NCI-H2227 treated with DMSO at 0.1 percent for 48 hours (cell line): ENCODE measurements at places on chromosomes 2 and 18.

GRCh38 chr2:28178946-28179345 lies 213.7 kb upstream of the FOSL2 start:
- no peak for DNase-seq

DNA sequence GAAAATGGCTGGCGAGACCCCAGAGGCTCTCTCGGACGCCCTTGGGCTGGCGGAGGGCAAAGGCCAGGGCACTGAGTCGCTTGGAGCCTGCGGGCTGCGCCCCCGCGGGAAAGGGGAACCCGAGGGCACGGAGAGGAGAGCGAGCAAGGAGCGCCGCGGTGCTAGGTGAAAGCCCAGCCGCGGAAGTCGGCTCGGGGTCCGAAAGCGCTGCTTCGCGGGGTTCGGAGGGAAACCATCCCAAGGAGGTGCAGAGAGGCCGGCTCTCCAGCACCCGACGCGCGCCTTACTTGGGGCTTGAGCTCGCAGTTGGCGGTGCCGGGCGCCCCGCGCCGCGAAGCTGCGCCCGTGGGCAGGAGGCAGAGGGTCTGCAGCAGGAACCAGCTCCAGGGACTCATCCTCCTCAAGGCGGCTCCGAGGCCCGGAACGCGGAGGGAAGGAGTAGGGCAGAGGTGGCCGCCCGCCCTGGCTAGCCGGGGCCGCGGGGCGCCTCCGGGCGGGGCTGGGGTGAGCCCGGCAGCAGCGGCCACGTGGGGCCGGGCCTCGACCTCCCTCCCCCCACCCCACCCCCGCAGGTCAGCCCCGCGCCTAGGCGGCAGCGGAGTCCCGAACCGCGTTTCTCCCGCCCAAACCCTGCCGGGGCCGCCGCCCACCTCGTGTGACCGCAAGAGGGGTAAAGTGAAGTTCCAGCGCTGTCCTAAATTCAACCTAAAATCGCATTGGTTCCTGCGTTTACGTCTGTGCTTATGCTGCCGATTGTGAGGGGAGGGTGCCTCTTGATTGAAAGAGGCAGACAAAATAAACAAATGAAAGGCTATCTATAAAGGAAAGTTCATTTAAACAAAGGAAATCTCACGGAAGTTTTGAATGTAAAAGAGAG lies at the start of gene TRABD2A:
Gene TRABD2A (minus strand): TSS at position 440 of the 877 bp plus-strand sequence. CDS start 45 bp downstream, at position 395.
- DNase-seq, result no peak

DNA sequence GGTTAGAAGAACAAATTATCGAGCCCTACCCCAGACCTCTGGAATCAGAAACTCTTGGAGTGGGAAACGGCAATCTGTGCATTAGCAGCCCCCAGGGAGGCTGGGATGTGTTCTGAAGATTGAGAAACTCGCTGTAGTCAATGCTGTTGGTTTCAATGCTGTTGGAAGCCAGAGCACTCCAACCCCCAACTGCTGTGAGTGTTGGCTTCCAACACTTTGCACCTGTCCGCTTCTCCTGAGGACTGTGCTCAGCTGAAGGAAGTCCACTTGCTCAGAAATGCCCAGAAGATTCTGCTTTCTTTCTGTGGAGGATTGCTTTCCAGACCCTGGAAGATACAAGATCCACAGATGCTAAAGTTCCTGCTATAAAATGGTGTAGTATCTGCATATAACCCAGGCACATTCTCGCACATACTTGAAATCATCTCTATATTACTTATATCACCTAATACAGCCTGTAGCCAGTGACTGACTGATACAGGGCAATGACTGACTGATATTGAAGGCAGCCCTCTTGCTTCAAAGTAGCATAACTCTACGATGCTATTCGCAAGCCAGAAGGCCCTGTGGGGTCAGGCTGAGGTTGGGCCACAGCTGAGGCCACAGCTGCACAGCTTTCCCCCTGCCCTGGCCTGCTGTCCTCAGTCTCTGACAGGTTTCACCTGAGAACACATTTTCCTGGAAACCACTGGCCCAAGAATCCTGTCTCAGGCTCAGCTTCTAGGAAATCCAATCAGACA lies 757.7 kb upstream of the ID2 start:
- no peak for DNase-seq

GRCh38 chr18:34970106-34970505 lies 71.1 kb upstream of the MAPRE2 start:
- no peak for DNase-seq

DNA sequence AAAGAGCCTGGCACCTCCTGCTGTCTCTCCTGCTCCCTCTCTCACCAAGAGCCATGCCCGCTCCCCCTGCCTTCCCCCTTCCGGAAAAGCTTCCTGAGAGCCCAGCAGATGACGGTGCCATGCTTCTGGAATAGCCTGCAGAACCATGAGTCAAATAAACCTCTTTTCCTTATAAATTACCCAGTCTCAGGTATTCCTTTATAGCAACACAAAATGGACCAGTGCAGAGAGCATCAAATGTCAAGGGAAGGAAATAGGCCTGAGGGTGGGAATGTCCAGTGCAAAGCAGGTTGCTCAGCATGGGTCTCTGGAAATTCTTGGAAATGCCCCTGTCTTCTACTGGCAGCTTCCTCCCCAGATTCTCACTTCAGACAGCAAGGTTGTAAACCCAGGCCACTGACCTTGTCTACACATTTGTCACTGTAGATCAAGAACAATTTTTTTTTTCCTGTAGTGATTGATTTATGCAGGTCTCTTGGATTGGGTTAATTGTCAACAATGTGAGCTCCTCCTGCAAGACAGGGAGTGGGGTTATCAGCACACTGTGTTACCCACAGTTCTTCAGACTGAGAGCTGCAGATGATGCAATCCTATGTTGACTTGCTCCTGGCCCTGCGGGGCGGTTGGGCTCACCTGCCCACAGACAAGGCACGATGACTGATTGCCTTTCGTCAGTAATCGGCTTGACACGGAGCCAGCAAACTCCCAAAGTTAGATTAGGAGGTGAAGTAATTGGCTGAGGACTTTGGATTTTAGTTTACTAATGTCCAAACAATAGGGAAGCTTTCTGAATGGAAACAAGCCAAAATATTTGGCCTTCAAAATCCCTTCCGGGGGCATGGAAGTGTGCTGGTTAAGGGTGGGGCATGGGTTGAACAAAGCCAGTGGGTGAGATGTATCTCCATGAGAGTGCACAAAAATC lies 5.4 kb upstream of the BOD1L2 start:
- no peak for DNase-seq

- DNase-seq, result no peak
These were observed 15.5 kb downstream of the DUSP19 start for GRCh38 chr2:183093857-183094657.

- DNase-seq, result no peak
These were observed 1160.1 kb downstream of the RPIA start for GRCh38 chr2:89851583-89851905.

- no peak for DNase-seq
These were observed 123.0 kb downstream of the MAP4K4 start for GRCh38 chr2:101820519-101820918.

- no peak for DNase-seq
These were observed 212.1 kb downstream of the TCF4 start for GRCh38 chr18:55375930-55376329.

DNA sequence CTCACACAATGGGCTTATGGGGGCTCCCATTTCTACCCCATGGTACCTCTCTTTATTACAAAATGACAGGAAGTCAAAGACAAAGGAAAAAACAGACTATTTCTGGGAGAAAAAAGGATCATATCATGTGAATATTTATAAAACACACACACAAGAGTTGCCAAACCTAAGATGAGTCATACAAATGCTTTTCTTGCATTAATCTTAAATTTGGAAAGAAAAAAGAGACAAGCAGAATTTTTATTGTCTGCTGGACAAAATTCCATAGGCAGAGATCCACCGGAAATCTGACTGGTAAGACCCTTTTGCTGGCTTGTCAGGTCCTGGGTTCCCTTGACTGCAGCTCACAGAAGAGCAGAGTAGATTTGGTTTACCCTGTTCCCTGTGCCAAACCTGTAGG lies 1732.3 kb upstream of the PIK3C3 start:
- DNase-seq, result no peak
